ENCODE measurements at places on chromosomes 5 and 9.

- DNase-seq = no peak
Measured at GRCh38 chr9:105636331-105636730, 25.9 kb upstream of the TAL2 start.

GRCh38 chr5:137730336-137730735 is 5.6 kb downstream of the KLHL3 start:
- DNase-seq = peak; percentile 69

DNA sequence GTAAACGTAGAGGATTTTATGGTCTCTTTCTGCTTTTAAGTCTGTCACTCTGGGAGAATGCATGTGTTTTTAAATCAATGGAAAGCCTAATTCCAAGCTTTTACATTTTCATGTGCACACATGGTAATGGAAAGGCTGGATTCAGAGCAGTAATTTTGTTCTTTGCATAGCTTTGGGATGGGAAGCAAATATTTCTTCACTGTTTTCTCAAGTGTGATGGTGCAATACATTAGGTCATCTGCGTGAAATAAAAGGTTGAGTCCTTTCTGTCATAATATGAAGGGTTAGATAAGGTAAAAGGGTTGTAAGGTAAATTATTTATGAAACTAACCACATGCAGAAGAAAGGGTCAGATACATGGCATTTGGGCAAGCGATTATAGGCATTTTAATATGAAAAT is 88.2 kb upstream of the NR3C1 start:
- DNase-seq = no peak

GRCh38 chr5:50365426-50366251 is 75.4 kb downstream of the EMB start:
- DNase-seq = no peak

DNA sequence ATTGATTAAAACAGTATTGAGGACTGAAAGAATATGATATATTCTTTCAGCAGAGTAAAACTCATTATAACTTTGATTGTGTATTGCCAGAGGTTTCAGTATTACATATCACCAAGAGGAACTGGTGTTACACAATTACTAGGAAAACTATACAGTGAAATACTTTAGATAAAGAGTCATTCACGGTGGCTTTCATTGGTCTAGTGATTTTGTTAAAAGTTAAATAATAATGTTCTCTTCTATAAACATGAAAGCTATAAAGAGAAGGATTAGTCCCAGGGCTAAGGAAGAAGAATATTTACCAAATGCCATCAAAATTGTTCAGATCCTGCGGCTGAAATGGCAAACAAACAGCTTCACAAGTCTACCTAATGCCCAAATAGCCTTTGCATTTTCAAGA is 306.2 kb downstream of the SEMA5A start:
- peak; percentile 30 for DNase-seq

- DNase-seq = peak; percentile 88
Measured at GRCh38 chr9:16794871-16795639, 75.4 kb downstream of the BNC2 start.

DNA sequence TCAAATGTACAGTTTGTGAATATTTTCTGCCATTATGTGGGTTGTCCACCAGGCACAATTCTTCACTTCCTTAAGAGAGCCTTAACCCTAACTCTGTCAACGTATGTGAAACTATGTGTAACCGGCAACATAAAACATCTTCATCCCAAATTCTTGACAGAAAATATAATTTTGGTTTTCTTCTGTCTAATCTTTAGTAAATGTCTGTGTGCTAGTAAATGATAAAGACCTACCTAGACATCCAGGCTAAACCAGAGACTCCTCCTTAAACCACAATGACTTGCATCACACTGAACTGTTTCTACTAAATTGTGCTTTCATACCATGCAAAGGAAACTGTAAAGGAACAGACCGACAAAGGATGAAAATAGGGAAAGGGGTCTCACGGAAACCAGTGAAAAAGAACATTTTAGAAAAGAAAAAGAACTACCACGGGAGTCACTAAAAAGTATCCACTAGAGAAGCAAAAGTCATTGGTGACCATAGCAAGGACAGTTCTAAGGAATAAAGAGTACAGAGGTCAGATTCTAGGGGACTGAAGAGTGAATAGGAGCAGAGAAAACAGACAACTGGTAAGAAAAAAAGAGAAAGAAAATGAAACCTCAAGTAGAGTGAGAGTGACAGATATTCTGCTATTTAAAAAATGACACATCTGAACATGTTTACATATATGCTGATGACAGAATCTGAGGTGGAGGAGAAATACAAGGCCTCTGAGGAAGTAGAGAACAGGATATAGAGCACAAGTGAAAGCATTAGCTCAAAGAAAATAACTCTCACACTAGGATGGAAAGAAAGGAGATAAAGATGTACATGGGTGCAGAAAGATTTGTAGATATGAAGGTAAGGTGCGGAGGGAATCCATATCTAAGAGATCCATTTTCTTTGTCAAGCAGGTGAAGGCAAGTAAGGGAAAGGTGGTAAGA is 49.4 kb downstream of the FNIP1 start:
- peak; percentile 21 for DNase-seq

DNA sequence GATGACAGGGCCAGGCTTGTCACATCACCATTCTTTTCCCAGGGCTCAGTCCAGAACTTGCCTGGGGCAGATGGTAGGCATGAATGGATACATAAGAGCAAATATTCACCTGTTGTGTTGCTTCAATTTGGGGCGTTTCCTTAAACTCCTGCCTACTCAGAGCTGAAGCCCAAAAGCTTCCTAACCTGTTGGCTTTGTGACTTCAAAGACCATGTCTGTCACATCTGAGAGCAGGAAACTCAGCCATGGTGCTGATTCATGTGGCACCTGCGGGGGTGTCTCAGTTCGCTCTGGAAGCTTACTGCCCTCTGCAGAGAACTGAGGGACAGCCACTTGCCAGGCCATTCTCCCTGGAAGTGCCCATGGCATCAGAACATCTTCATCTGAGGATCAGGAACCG is 246.6 kb downstream of the HSPA4 start:
- no peak for DNase-seq

DNA sequence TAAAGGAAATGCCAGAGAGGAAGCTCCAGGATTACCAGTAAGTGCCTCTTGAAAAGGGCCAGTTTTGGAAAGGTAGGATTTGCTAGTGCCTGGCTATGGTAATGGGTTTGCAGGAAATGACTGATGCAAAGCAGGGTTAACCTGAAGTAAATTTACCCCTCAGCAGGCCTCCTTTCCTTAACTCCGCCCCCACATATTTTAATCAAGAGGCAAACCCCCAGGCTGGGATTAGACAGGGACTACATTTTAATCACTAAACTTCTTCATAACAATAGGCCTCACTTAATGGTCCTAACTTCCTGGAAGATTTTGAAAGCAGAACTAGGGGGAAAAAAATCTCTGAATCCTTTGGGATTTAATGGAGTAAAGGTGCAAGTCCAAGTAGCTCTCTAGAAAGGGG is 10.2 kb upstream of the SLC1A3 start:
- DNase-seq = no peak

DNA sequence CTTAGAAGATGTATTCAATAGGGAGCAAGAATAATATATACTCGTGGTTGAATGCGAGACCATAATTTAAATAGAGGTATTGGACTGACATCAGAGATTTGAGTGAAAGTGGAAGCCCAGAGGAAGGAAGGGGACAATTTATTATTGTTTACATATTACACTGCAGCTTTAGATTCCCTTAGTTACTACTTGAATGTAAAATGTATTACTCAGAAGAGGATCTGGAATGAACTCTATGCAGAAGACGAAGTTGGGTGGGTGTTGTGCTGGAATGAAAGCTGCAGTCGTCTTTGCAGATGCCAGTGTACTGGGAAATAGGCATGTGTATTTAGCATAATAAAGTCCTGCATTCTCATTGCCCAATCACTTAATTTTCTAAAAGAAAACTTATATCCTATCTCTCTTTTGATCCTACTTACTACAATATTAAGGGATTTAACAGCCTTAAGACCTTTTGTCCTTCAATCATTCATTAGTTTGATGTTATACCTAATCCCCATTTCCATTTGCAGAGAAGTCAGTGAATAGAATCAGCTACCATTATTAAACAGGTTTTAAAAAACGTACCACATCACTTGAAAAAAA is 570.7 kb upstream of the WWC1 start:
- DNase-seq = peak; percentile 56

DNA sequence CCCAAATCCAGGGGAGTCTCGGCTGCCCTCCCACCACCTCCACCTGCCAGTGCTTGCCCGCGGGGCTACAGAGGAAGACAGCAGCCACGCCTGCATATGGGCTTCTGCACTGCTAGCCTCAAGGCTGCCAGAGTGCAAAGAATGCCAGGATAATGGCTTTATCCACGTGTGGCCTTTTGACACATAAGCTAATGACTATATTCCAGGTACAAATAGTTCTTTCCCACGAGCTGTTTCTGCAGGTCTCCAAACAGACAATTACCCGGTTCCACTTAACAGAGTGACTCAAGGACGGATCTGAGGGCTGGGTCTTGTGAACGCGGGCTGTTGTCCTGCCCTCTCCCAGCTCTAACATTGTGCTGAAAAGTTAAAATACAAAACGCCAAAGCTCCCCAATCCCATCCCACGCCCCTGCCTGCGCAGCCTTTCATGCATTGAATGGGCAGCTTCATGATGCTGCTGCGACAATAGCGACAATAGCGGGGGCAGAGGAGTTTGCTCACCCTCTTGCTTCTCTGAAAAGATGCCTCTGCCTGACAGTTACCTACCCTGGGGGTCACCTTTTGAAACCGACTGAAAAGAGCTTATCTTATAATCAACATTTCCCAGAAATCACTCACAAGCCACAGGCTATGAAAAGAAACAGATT is 39.1 kb upstream of the MSH3 start:
- no peak for DNase-seq

- no peak for DNase-seq
Measured at GRCh38 chr5:37842048-37842447, 2.2 kb upstream of the GDNF start.

- no peak for DNase-seq
Measured at GRCh38 chr9:109537288-109537687, 39.2 kb upstream of the PTPN3 start.

DNA sequence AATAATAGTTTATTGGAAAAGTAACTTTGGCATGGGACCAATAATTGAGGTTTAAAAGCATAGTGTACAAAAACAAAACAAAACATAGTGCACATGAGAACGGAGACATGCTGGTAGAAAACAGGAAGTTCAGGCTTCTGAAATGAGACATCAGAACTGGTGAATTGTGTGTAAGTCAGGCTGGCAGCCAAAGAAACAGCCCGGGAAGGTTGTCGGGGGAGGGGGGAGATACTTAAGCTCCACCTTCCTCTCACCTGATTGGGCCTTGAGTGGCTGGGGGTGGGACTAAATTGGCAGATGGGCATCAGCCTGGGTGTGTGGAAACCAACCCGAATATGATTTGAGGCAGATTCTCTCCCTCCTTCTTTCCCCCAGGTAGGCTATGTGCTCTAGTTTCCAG is 256.3 kb downstream of the SMARCA2 start:
- DNase-seq = peak; percentile 42

DNA sequence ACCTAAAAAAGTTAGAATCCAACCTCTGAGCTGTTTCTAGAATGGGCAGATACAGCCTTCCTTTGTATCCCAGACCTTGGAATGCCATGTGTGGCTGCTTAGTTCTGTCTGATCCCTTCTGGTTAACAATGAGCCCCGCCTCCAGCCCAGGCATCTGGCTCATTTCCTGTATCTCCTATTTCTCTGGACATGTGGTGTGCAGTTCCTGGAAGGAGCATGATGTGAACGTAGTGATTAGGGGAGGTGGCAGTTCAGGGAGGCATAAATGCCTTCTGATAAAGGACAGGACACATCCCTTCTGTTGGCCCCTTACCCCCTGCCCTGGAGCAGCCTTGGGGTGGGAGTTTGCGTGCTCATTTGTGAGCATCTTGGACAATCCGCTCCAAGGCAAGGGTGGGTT is 243.0 kb downstream of the ZSWIM6 start:
- peak; percentile 85 for DNase-seq

GRCh38 chr5:38551030-38552017 is 5.1 kb downstream of the LIFR start:
- DNase-seq = peak; percentile 60

DNA sequence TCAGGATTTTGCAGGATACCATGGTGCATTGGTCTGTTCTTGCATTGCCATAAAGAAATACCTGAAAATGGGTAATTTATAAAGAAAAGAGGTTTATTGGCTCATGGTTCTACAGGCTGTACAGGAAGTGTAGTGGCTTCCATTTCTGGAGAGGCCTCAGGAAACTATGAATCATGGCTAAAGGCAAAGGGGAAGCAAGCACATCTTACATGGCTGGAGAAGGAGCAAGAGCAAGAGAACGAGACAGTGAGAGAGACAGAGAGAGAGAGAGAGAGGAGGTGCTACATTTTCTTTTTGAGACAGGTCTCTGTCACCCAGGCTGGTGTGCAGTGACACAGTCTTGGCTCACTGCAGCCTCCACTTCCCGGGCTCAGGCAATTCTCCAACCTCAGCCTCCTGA is 43.9 kb downstream of the P4HA2 start:
- peak; percentile 18 for DNase-seq

DNA sequence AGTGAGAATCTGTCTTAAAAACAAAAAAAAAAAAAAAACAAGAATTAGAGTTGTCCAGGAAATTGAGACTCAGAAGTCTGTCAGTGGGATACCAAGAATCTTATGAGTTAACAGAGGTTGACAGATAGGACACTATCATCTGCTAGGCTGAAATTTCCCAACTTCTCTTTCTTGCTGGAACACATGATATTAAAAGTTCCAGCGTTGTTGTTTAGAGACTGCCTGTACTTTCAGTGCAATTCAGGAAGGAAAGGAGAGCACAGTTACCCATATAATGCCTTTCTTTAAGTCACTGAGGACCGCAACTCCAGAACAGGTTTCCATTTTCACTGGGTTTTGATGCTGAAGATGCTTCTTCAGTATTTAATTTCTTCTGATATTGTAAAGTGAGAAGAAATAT is 13.5 kb downstream of the TRPM6 start:
- no peak for DNase-seq

DNA sequence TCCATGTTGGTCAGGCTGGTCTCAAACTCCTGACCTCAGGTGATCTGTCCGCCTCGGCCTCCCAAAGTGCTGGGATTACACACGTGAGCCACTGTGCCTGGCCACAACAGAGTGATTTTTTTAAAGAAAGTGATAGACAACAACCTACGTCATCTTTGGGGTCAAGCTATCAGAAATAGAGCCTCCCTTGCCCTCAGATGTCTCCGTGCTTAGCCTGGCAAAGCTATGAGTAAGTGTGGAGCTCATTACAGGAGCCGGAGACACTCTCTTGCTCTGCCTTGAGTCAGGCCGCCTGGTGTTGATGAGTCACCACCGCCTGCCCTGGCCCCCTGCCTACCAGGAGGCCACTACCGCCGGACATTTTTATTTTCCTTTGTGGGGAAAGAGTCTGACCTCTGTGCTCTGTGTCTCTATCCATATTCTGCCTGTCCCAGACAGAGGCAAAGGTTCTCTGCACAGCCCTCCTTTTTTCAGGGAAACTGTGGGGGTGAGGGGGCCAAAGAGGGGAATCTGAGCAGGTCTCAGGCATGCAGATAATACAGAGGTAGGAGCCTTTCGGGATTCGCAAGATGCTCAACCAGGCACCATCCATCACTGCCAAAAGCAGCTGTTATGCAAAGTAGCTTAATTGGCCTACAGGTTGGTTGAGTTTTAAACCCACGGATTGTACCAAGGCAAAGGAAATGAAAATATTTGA is 123.7 kb upstream of the CPEB4 start:
- DNase-seq = peak; percentile 96

GRCh38 chr5:73415171-73415570 is 33.4 kb downstream of the FOXD1 start:
- no peak for DNase-seq

GRCh38 chr5:132591145-132591544 is 34.4 kb downstream of the RAD50 start:
- DNase-seq = no peak

GRCh38 chr9:101311758-101312420 is 72.9 kb downstream of the BAAT start:
- peak; percentile 70 for DNase-seq

- DNase-seq = no peak
Measured at GRCh38 chr5:179272326-179273072, 72.8 kb downstream of the ADAMTS2 start.

Data from EL (cell line).